Naive thymus-derived CD4-positive, alpha-beta T cell (primary cell): ENCODE measurements at places on chromosomes 4 and X.

- DNase-seq, result no peak
Measured at GRCh38 chr4:73944061-73944875, 37.6 kb downstream of the PF4 start.

DNA sequence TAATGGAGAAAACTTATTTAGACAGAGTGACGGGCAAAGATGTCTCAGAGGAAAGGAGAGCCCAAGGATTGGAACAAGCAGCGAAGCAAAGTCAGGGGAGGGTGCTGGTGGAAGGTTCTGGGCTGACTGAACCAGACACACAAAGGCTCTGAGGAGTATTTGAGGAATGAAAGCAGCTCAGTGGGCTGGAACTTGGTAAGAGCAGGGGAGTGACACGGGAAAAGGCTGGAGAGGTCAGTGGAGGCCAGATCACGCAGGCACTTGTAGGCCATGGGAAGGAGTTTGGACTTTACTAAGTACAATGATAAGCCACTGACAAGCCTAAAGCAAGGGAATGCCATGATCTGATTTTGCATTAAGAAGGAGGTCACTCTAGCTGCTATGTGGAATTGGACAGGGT lies 71.4 kb downstream of the TSC22D3 start:
- DNase-seq, result no peak

GRCh38 chrX:143165778-143166177 lies 140.1 kb downstream of the SPANXN4 start:
- DNase-seq, result no peak

- DNase-seq, result no peak
Measured at GRCh38 chrX:10010686-10011085, 43.5 kb downstream of the CLDN34 start.

DNA sequence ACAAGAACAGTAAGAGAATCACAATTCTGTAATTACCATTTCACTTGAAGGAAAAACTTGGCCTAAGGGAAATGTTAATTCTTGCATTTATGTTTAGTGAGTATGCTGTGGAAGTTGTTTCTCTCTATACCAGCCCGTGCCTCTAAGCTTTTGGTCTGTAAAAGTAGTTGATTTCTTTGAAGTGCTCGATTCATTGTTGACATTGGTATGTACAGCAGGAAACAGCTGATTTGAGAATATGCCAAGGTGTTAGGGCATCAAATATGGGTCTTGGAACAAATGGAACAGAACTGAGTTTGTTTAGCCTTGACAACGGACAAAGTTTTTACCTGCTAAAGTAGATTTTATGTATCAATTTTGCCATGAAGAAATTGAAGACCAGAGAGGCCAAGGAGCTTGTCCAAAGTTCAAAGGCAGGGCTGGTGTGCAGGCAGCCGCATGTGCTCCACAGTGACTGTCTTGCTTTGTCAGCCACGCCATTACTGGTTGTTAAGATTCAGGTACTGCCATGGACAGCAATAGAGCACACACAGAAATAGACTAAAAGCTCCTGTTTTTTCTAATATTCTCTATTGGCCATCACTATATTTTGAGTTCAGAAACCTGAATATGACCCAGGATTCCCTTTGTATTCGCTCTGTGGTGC lies 75.5 kb upstream of the TLR3 start:
- DNase-seq, result no peak

DNA sequence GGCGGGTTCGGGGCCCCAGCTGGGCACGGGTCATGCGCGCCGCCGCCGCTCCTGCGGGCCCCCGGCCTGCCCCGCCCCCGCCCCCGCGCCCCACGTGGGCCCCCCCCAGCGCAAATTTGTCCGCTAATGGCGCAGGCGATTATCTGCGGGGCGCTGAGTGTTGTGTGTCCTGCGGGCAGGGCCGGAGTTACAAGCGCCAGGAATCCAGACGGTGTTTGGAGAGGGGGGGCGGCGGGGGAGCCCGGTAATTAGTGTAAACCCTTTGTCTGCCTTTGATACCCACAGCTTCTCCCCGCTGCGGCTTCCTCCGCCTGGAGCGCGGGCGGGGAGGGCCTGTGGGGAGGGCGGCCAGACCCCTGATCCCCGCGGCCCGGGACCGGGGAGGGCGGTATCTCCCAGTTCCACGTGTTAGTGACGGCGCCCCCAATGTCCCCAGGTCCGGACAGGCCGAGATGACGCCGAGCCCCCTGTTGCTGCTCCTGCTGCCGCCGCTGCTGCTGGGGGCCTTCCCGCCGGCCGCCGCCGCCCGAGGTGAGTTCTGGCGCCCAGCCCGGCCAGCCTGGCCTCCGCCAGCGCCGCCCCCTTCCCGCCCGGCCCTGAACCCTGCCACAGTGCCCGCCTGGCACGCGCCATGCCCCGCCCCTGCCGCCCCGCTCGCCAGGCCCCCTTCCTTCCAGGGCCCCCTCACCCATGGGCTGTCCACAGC lies 761 bp downstream of the FGFRL1 start:
- peak; percentile 29 for DNase-seq

- no peak for DNase-seq
Measured at GRCh38 chrX:20140420-20140819, 1.2 kb downstream of the EIF1AX start.

- DNase-seq, result no peak
Measured at GRCh38 chr4:7189475-7190277, 2.7 kb upstream of the SORCS2 start.

DNA sequence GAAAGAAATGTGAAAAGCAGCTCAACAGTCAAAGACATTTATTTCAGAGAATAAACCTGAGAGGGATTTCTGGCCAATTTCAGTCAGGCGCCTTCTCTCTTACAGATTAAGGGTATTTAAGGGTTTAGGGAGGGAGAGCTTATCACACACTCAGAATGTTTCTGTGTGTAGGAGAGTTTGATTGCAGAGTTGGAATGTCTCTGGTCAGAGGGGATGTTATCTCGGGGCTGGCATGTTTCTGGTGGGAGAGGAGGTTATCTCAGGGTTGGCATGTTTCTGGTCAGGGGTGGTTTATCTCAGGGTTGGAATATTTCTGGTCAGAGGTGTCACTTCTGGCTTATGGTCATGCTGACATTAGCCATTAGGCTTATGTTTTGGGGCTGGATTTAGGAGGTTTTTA lies 1920.5 kb upstream of the PCDH7 start:
- DNase-seq, result no peak
